NCI-H1930 (cell line): ENCODE measurements at places on chromosomes 7 and 10.

DNA sequence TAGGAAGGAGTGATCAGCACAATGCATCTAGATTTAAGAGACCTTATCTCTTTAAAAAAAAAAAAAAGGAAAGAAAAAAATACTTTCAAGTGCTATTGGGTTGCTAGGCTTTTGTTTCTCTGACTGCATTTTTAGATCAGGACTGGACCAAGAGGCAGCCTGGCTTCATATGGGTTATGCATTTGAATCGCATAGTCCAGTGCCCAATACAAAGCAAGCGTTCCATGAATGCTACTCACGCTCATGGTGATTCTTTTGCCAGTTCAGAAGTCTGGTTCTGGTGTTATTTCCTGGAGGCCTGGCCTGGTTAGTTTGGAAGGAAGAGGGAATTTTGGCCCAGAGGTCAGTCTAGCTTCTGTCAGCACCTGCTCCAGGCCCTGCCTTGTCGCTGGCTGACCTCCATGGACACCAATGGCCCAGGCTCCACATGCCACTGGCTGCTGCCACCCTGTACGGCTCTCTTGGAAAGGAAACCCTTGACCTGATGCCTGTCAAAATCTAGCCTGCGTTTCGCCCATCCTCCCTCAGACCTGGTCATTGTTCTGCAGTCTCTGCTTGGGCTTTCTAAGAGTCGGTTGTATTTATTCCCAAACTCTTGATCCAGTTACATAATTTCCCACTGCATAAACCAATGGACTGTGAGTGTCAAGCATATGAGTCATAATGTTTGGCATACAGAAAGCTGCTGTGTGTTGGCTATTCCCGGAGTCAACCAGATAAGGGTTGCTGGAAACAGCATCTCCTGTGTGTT, 74.3 kb upstream of the MKX start:
- no peak for DNase-seq

DNA sequence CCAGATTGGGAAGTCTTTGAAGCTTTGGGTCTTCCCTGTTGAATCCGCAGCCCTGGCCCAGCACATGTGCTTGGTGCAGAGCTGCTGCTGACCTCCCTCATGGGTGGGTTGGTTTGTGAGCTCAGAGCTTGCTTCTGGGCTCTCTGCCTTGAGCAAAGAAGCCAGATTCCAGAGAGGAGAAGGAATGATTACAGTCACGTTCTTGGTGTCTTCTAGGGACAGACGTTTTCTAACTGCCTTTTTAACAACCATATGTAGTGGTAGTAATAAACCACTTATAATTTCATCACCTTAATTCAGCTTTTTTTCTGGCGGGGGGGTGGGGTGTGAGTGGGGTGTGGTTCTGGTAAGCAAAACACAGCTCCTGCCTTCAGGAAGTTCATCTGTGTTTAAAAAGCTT, 39.5 kb downstream of the LRMDA start:
- DNase-seq, result no peak

- no peak for DNase-seq
These were observed 71.3 kb upstream of the CPXM2 start for GRCh38 chr10:123962756-123963530.

DNA sequence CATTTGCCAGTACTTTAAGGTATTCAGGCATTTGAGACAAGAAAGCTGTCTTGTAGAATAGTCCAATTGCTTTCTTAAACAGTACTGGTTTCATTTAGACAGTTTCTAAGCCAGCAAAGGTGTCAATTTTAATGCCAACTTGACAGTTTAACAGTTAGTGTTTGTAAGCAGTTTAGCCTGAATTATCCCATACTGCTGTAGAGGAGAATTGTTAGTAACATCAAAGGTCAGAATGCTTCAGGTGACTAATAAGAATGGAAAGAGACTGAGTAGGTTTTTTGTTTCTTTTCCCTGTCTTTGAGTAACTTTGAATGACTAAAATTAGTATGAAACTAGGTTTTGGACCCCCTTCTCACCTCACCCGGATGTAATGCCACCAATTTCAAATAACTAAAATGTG, 29.5 kb upstream of the VDAC2 start:
- no peak for DNase-seq

DNA sequence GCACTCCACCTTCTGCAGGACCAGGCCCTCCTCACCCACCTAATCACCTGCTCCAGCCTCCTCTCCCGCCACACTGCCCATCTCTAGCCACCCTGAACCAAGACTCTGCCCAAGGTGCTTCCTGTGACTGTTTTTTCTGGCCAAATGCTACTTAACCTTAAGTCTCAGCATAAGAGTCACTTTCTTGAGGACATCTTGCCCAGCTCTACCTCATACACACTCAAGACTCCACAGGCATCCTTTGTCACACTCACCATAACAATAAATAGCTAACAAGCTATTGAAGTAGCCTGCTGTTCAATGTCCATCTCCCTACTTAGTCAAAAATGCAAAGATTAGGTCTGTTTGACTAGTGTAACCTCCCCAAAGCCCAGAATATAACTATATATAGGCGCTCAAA, 455.4 kb upstream of the NFE2L3 start:
- DNase-seq, result no peak
